ENCODE measurements at places on chromosomes 6 and 20.

DNA sequence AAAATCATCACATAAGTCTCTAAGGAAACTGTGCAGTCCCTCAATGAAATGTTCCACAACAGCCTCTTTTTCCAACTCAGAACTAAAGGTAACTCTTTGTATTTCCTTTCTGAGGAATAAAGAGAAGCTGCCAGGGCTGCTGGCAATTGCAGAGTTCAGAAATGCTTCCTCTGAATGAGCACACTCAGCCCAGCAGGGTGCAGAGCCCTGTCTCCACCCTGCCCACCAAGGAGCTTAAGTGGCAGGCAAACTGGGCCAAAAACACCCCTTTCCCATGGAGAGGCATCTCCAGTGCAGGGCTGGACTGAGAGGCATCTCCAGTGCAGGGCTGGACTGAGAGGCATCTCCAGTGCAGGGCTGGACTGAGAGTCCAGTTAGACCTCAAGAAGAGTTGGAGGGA, 255.4 kb downstream of the GMPR start:
- no peak for DNase-seq

GRCh38 chr20:32209850-32210605, 2.3 kb downstream of the POFUT1 start:
- DNase-seq: no peak

DNA sequence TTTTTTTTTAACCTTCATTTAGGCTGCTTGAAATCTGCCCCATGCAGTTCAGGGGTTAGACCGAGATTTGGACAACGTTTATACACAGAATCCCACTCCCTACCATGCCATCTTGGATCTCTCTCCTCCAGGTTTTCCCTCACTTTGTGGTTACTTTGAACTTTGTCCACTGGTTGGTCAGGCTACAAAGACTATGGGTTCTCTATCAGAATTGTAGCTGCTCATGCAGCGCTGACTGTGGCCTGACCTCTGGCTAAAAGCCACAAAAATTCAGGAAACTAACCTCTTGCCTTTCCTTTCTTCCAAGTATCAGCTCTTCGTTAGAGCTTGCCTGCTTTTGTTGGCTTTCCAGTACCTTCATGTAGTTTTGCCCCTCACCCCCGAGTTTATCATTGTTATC, 44.9 kb upstream of the KCNG1 start:
- DNase-seq: no peak

- DNase-seq: no peak
Measured at GRCh38 chr20:63536997-63537524, at the start of gene PTK6. Gene PTK6, minus strand, starts transcription at chr20:63537376. Its CDS starts 62 bp downstream, at chr20:63537314.

DNA sequence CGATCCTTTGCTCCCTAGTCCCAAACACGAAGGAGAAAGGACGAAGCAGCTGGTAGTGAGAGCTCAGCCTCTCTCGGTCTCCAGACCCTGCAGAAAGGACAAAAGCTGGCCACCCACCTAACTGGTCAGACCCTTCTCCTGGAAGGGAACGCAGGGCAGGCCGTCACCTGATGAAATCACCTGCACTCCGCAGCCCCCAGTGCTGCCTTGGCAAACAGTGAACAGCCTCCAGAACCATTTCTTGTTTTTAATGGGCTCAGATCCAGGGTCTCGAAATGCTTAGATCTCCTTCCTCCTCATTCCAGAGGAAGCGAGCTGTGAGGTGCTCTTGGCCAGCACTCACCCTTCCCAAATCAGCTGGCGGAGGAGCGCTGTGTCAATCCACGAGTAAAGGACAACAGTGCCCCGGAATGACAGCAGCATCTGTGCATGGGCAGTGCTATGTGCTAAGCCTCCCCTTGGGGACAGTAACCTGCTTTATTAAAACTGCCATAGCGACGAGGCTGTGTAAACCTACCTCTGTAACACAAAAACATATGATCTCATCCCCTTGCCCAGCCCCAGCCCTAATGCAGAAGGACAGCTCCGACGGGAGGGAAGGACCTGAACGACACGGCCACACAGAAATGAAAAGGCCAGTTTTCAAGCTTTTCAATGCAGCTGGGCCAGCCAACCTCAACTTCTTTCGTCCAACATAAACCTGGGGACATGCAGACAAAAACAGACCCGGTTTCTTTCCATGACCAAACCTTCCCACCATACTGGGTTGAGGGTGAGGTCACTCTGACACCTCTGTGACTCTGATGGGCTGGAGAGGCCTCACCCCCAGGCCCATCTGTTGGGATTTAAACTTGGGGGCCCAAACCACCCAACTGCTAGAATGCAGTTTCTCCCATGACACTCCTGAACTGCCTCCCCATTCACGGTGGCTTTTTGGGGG, 43.3 kb downstream of the SULF2 start:
- no peak for DNase-seq

DNA sequence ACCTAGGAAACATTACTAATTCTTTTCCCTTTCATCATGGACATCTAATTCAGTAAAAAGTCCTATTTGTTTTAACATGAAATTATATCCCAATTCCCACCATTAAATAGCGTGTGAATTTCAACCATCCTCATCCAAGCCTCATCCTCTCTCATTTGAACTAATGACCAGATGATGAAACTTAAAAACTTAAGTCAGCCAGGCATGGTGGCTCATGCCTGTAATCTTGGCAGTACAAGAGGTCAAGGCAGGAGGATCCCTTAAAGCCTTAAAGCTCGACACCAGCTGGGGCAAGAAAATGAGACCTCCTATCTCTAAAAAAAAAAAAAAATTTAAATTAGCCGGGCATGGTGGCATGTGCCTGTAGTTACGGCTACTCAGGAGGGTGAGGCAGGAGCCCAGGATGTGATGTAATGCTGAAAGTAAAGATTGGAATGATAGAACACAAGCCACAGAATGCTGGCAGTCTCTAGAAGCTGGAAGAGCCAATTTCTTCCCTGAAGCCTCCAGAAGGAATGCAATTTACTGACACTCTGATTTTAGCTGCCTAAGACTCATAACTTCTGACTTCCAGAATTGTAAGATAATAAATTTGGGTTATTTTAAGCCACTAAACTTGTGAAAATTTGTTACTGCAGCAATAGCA, 27.1 kb upstream of the HAO1 start:
- no peak for DNase-seq

- DNase-seq: no peak
Measured at GRCh38 chr6:158044525-158044888, 62.8 kb downstream of the SYNJ2 start.

DNA sequence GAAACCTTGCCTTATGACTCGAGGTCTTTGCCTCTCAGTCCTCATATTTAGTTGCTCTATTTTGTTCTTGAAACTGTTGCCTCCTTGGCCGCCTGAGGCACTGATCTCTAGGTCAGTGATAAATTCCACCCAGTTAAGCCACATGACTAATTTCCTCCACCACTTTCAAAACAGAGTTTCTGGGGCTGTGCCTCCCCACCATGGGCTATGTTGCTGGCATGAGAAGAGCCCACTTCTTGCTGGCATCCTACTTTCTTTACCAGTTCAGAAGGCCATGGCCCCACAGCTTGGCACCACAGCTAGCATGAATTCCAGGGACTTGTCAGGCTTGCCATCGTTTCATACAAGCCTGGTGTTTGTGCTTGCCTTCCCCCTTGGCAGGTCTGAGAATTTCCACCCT, 361.4 kb upstream of the JAG1 start:
- DNase-seq: no peak

GRCh38 chr20:35145141-35145564, 2.0 kb downstream of the EDEM2 start:
- no peak for DNase-seq

DNA sequence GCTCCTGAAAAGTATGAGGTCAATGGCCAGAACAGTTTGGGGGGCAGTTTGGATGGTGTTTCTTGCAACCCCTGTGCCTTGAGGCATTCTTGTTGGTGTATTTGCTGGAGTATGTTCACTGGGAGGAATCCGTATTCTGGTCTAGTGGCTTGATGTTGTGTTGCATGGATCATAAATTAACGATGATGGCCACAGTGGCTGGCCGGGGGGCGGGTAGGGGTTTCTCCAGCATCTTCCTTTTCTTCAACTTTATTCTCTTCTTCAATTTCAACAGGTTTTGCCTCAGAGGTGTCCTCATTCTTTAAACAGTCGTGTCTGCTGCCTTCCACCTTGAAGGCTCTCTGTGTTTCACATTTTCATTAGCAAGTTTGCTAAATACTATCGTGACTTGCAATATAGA, 43.0 kb upstream of the THBS2 start:
- DNase-seq: no peak

Measured in SJSA1 (cell line).